T follicular helper cell (primary cell): ENCODE measurements at places on chromosomes 4 and X.
A peak's percentile ranks its signal among the peaks of the same experiment; 100 is the strongest.

DNA sequence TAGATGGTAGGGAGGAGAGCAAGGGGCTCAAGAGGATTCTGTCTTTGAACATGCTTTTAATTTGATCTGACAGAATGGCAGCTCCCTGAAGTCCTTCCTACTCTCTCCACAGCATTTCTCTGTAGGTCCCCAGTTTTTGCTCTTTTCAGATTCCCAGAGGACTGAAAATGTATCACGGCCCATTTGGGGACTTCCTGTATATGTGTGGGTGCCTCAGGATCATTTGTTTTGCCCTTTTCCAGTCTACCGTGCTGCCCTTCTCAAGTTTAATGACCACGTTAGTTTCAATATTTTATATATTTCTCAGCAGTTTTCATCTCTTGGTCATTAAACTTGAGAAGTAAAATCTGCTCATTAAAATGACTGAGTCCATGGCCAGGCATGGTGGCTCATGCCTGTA lies 2.3 kb downstream of the TBC1D1 start:
- DNase-seq: no peak

GRCh38 chr4:172481802-172482508 lies 668.8 kb downstream of the GALNTL6 start:
- no peak for DNase-seq

DNA sequence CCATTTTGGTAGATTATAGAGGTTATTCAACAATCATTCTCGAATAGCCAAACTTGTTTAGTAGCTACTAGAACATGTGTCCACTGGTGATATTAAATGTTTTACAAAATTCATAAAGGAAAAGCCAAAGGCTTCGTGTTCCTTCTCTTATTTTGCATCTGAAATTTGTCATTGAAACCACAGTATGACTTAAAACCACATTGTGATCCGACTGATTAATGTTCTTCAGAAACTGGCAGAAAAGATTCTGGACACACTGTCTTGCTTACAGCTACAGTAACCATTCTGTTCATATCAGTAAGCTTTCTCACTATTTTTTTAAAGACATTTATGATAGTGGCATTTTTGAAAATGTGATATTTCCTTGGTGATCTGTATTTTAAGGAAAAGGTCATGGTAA lies 2.6 kb upstream of the SMARCA1 start:
- DNase-seq: no peak

GRCh38 chr4:88802585-88803286 lies 105.1 kb upstream of the NAP1L5 start:
- DNase-seq: no peak

DNA sequence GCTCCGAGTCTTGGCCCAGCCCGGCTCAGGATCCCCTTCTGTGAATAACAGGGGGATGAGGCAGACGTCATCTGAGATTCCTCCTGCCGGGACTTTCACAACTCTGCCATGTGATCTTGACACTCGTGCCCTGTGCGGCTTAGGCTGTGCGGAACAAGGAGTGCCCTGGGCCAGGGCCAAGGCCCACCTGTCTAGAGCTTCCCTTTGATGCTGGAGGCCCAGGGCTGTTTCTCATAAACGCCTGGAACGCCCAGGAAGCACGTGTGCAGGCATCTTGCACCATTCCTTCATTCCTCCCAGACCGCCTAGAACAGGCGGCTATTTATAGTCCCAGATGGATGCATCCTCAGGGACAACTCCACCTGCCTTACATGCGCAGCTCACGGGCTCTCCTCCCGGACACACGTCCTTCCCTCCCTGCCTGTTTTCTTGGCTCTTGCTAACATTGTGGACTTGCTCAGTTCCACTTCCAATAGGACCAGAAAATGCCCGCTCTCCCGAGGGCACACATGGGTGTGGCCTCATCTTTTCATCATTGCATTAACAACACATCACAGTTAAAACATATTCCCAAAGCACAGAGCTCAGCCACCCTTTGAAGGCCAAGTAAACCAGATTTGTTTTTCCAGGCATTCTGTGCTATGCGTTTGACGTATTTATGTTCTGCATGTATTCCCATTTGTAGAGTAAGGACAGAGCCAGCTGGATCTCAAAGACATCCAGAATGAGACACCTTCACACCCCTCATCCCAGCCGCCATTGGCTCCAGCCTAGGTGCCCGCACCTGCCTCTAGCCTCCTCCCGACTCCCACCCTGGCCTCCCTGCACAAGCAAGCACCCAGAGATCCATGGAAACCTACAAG lies 57.2 kb downstream of the ABLIM2 start:
- no peak for DNase-seq

GRCh38 chr4:184503869-184504300 lies 29.5 kb upstream of the IRF2 start:
- DNase-seq: no peak

DNA sequence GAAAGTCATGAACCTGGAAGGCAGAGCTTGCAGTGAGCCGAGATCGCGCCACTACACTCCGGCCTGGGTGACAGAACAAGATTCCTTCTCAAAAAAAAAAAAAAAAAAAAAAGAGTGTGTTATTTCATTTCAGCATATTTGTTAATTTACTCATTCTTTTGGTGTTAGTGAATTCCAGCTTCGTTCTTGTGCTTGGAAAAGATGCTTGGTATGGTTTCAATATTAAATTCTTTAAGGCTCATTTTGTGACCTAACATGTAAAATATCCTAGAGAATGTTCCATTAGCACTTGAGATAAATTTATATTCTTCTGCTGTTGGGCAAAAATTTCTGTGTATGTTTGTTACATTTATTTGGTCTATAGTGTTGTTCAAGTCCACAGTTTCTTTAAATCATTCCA lies 66.8 kb downstream of the SPIN3 start:
- DNase-seq: no peak

GRCh38 chr4:106609917-106610316 lies 241.3 kb upstream of the GIMD1 start:
- DNase-seq: no peak

GRCh38 chr4:44522761-44523445 lies 74.3 kb upstream of the KCTD8 start:
- no peak for DNase-seq

DNA sequence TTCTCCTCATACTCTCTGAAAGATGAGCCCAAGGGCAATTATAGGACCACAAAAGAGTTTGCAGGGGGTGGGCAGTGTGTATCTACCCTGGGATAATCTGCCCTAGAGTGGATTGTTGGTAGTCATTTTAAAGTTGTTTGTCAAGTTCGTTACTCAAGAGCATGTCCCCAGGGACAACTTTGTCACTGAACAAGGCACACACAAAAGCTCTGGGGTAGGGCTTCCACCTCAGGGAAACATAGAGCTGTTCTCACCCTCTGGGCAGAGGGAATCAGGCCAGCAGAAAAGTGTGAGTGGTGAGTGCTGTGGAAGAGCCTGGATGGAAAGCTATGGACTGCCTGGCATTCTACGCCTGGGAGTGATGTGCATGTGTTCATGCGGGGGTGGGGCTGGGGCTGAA lies 23.3 kb upstream of the LEF1 start:
- DNase-seq: no peak

- DNase-seq: peak; percentile 39
These were observed 1.1 kb upstream of the PGRMC2 start for GRCh38 chr4:128288689-128289106.

GRCh38 chrX:64150775-64151174 lies 54.7 kb downstream of the AMER1 start:
- no peak for DNase-seq

- no peak for DNase-seq
These were observed 65.6 kb downstream of the DCAF8L1 start for GRCh38 chrX:27915617-27916016.

DNA sequence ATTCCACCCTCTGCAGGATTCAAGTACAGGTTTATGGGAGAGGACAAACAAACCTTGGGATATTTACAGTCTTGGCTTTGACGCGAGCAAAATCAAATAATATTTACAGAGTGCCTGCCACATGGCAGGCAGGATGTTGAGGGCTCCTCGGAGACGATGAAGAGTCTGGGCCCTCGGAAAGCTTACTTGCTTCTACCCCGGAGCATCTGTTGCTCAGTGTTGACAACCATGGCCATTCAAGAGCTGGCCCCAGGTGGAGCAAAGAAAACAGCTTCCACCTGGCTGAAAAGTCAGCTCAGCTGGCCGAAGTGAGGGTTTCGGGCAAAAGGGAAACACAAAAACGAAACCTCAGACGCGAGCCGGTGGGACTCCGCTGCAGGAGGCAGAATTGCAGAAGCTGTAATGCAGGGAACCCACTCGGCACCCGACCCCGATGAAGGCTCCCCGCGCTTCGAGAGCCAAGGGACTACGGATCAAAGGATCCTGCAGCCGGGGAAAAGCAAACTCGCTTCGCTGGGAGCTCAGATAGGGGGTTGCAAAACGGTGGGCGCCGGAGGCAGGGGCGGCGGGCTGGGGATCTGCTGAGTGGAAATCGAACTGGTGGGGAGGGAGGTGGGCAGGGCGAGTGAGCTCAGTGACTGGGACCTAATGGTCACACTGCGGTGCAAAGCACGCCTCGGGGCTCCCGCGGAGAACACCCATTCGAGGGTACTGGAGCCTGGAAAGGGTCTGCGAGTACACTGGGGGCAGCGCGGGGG lies 805 bp downstream of the ATP8A1 start:
- peak; percentile 10 for DNase-seq

- no peak for DNase-seq
These were observed 66.4 kb upstream of the C4orf54 start for GRCh38 chr4:99724067-99724466.

DNA sequence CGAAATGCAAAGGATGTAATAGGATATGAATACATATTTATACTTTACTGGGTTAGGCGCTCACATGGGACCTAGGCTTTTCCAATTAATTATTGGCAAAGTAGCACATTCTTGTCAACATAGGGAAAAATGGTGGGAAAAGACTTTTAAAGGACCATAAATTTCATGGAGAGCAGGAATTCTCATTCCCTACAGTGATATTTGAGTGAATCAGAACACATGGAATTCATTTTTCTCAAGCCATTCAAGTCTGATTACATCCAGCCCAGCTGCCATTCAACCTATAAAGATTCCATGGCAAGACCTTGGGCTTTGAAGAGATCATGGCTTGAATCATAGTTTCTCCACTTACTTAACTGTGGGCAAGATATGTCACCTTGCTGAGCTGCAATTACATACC lies 150.4 kb downstream of the SOWAHB start:
- DNase-seq: no peak

DNA sequence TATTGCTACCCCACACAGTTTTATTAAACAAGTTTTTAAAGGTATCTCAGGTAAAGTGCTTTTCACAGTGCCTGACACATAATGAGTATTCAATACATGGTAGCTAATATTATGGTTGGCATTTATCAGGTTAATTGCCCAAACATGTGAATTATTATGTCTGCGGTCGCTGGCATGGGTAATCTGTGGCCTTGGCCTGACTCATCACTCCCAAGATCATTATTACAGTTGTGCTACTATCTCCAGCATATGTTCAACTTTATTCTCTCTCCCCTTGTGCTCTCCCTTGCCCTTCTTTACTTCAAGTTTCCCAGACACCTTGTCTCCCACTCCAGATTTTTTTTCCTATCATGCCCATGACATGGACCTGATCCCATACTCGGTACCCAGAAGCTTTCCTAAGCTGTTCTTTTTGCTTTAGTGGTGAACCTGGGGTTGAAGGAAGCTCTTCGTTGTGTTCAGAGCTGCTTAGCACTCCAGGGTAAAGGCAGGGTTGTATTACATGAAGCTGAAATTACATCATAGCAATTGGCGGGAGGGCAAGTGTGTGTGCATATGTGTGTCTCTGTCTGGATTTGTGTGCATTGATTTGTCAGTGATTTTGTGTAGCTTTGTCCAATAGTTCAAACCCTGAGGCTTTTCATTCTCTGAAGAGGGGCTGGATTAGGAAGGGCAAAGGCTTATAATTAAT lies 176.5 kb upstream of the NRK start:
- no peak for DNase-seq

- no peak for DNase-seq
These were observed 1374.8 kb downstream of the PCDH7 start for GRCh38 chr4:32094987-32095386.

DNA sequence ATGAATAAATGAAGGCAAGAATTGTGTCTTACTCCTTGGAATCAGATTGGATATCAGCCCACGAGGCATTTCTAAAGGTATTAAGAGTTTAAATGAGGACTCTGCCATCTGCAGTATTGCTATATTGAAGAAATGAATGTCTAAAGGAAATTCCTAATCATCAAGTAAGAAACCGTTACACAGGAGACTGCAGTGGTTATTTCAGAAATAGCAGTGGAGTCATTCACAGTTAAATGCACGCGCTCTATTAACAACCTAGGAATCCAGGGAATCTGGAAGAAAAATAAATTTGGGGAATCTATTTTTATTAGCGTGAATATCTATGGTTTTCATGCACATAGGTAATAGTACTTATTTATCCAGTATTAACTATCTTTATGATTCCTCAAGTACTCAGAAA lies 334.2 kb downstream of the TENM3 start:
- no peak for DNase-seq

- no peak for DNase-seq
These were observed 866.9 kb upstream of the FRG1 start for GRCh38 chr4:189073739-189074138.

DNA sequence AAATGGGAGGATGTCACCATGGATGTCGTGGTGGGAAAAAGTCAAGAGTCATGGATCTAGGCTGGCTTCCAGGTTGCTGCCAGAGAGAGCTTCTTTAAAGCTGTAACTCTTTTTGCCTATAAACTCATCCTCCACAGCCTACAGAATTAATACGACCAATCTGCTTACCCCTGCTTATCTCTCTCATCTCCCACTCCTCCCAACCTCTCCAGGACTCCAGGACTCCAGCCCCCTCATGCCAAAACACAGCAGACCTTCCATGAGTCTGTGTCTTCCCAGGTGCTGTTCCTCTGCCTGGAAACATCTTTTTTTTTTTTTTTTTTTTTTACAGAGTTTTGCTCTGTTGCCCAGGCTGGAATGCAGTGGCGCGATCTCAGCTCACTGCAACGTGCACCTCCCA lies 15.3 kb upstream of the SLC10A4 start:
- DNase-seq: no peak

DNA sequence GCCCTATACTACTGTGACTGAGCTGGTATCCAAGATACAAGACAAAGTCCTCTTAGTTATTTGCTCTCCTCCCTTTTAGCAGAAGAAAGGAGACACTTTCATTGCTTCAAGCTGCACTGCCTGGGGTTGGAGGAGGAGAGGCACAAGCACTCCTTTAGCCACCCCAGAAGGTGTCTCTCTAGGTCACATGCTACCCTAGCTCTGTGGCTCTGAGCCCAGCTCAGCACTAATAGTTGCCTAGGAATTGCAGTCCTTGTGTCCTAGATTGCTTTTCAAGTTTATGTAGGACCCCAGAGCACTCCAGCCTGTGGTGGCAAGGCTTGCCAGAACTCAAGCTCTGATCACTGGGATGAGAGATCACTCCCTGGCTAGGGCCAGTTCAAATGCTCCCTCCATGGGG lies 24.4 kb upstream of the LHFPL1 start:
- no peak for DNase-seq

DNA sequence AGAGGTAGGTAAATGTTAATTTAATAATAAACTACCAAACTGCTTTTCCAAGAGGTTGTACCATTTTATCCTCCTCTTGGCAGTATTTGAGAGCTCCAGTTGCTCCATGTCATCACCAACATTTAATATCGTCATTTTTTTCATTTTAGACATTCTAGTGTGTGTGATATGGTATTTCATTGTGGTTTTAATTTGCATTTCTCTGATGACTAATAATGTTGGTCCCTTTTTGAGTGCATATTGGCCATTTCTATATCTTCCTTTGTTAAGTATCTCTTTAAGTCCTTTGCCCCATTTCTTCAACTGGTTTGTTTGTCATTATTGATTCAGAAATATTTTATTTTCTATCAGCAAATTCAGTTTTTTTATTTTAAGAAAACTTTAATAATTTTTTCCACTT lies 88.8 kb downstream of the MAPK10 start:
- DNase-seq: no peak
